ENCODE measurements at places on chromosomes 1 and 21.

- no peak for DNase-seq
Observed at GRCh38 chr1:94324178-94324544, 86.8 kb upstream of the ARHGAP29 start.

DNA sequence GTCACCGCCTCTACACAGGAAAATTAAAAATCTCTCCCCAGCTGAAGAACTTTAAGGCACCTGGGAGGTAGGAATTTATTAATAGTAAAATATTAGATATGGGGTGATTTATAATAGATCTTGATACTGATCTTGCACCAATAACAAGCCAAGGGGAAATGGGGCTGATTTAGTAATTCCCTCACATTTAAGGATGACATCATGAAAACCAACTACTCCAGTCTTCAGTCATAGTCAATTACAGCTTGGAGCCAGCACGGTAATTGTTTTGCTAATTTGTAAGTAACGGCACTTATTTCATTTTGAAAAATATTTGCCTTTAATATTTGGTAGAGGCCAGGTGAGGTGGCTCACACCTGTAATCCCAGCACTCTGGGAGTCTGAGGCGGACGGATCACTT lies 92.8 kb downstream of the TGFBR3 start:
- DNase-seq = no peak

- DNase-seq = no peak
Observed at GRCh38 chr1:229089586-229090208, 181.2 kb upstream of the RAB4A start.

- no peak for DNase-seq
Observed at GRCh38 chr1:71083271-71083670, 2.4 kb upstream of the ZRANB2 start.

DNA sequence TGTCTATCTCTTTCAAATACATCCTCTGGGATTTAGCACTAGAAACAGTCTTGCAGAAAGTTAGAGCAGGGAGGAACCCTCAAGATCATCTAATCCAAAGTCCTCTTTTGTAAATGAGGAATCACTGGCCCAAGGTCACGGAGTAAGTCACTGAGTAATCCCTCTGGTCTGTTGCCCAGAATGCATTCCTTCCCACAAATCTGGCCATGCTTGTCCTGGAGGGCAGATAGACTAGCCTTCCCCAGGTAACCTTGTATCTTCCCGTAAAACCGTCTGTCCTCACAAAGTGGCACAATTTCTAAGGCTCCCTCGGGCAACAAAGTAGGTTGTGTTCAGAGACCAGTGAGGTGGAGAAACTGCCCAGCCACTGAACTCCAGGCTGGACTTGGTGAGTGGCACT lies 46.2 kb downstream of the DDR2 start:
- DNase-seq = no peak

- DNase-seq = no peak
Observed at GRCh38 chr1:165695031-165695430, 3.3 kb downstream of the ALDH9A1 start.

GRCh38 chr1:76065270-76065669 lies 9.3 kb upstream of the ST6GALNAC3 start:
- DNase-seq = no peak

- no peak for DNase-seq
Observed at GRCh38 chr1:92854101-92854785, 22.4 kb downstream of the RPL5 start.

- no peak for DNase-seq
Observed at GRCh38 chr1:49424782-49425181, 599.0 kb downstream of the AGBL4 start.

GRCh38 chr1:226092965-226093364 lies 30.4 kb downstream of the H3-3A start:
- no peak for DNase-seq

GRCh38 chr1:147673816-147674215 lies 3.5 kb upstream of the ACP6 start:
- DNase-seq = no peak

DNA sequence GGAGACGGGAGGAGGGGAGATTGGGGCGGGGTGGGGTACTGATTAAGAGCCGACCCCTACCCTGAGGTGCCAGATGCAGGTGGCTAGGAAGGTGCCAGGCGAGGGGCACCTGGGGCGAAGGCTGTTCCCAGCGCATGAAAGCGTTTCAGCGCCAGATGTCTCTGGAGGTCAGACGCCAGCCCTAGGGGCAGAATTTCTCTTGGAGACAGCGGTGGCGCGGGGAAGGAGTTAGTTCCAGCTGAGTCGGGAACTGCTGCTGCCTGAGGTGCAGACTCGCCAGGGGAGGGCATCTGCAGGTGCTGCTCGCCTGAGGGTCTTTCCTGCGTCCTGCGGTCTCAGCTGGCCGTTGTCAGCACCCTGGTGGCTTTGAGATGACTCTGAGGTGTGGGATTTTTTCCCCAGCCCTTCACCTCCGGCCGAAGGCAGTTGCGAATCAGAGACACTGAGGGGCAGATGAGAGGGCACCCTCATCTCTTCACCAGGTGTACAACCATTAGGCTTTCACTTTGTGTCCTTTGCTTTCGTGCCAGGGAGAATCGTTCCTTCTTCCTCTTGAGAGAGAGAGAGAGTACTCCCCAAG lies 539 bp downstream of the CGN start:
- DNase-seq = peak; percentile 19

- DNase-seq = no peak
Observed at GRCh38 chr1:109750241-109750882, 9.5 kb upstream of the GSTM3 start.

DNA sequence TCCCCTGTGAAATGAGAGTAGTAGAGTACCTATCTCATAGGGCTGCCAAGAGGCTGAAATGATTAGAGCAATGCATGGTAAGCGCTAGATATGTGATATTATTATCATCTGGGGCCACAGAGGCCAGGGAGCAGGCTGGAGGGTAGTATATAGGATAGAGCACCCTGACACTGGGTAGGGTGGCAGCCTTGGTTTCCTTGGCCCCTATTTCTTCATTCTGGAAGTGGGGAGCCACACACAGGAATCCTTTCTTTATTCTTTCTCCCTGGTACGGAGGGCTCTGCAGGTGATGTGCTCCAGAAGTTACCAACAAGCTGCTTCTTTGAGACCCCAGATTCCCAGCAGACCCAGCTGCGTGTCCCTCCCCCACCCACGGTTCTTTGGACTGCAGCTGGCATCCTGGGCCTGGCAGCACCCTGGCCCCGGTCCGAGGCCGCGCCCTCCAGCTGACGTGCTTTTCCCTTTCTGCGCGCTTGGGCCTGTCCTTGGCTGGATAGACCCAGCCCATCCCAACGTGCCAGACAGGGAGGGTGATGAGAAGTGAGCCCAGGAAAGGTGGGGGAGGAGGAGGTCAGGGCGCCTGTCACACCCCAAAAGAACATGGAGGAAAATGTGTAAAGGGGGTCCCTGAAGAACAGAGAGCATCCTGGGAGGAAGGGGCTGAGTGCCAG lies 18.2 kb downstream of the INAVA start:
- DNase-seq = no peak

DNA sequence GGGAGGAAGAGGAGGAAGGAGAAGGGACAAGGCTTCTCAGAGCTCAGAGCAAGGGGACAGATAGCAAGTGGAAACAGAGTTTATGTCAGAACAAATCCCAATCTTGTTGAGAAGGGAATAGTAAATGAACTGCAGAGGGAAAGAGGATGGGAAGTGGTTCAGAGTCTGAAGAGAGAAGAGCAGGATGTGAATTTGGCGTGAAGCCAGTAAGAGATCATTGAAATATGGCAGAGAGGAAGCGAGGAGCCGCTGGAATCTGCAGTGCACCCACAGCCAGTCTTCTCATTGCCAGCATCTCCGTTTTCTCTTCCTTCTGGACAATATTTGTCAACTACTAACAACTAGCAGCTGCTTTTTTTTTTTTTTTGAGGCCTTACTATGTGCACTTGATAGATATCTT lies 19.1 kb downstream of the OLFML3 start:
- DNase-seq = no peak

DNA sequence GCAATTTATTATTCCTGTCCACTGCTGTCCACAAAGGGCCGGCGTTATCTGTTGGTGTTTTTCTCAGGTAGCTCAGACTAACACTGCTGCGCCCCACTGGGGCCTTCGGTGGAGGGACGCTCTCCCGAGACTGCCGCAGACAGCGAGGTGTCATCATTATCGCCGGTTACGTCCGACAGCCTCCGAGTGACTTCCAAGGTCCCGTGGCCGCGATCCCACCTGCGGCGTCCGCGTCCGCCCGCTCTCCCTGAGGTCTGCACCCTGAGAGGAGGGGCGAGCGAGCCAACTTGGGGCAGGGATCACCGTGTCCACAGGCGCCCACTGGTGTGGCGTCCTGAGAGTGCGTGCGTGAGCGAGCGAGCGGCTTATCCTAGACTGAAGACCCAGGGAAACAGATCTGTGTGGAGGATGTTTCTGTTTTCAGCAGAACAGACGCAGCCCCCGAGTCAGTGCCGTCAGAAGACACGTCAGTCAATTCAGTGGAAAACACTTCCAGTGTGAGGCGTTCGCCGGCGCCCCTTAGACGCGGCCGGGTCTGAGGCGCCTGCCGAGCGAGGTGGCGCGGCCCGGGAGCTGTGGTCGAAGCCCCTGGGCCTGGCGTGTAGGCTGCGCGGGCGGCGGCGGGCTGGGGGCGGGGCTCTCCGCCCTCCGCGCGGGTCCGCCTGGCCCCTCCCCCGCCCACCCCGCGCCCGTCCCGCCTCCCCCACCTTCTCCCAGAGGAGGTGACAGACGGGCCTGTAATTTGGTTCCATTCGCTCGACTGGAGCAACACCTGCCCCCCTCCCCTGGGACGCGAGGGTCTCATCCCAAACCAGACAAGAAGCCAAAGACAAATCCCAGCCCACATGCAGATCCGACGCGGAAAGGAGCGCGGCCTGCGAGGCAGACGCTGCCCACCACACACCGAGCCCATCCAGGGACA lies 12.6 kb downstream of the NHLH2 start:
- DNase-seq = no peak

- DNase-seq = no peak
Observed at GRCh38 chr1:216626394-216627067, 96.7 kb downstream of the ESRRG start.

GRCh38 chr1:13899856-13900255 lies 199.9 kb downstream of the PRDM2 start:
- DNase-seq = no peak

GRCh38 chr1:171792656-171793369 lies 11.4 kb downstream of the METTL13 start:
- no peak for DNase-seq

- DNase-seq = no peak
Observed at GRCh38 chr1:209985002-209985401, 47.0 kb downstream of the SYT14 start.

DNA sequence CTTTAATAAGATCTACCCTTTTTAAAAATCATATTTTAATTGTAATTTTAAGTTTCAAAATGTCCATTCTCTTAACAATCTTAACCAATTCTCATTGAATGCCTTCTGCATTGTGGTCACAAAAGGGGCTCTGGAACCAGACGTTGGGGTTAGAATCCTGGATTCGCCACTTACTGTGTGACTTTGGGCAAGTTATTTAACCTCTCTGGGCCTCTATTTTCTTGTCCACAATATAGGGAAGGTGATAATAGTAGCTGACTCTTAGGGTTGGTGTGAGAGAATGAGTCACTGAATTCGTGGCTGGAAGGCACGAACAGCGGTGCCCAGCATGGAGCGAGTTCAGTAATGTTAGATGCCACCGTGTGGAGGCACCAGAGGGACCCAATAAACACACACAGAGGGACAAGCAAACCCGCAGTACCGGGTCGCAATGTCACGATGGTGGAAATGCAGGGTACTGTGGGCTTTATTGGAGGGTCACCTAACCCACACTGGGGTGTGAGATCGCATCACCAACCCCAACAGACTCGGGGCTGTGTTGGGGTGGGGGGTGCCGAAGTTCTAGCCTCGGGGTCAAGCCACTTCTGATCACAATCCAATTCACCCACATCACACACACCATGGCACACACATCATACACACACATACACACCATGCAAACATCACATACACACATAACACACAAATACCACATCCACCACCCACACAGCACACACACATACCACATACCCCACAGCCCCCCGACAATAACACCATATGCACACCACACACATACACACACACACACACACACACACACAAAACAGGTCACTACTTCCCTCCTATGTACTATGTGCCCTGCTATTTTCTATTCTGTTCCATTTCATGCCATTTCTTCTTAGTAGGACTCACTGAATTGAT lies 27.0 kb upstream of the IFNAR2 start:
- DNase-seq = no peak

DNA sequence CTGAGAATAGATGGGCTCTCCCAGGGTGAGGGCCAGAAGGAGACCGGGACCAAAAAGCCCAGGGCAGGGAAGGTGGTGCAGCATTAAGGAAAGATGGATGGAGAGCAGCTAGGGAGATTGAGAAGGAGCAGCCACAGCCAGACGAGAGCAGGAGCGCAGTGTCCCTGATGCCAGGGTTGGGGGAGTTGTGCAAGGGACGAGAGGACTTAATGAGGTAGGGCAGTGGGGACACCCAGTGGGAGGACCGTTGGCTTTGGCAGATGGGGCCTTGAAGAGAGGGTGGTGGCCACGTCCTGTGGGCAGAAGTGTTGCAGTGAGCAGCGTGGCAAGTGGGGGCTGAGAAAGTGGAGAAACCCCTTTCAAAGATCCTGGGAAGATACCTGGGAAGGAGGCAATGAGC lies 38.0 kb upstream of the KDM4A start:
- DNase-seq = no peak

- no peak for DNase-seq
Observed at GRCh38 chr1:230429067-230429735, 3.1 kb upstream of the PGBD5 start.

DNA sequence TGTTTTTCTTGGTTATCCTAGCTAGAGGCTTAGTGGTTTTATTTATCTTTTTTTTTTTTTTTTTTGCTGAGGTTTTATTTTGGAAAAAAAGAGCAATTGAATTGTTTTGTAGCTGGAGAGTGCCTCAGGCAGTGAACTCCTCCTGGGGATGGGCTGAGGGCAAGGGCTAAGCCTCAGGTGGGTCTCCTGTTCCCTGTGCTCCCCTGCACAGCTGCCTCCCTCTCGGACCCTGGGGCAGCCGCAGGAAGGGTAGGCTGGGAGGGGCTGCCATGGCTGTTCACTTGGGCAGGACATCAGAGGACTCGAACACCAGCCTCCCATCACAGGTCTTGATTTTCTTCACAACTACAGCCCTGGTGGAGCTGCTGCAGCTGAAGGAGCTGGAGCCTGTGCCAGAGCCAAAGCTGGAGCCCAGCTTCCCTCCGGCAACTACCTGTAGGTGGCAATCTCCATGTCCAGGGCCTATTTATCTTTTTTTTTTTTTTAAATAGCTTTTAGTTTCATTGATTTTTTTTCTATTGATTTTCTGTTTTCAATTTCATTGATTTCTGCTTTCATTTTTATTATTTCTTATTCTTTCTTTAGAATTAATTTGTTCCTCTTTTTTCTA lies 28.9 kb downstream of the LEPR start:
- DNase-seq = no peak

- no peak for DNase-seq
Observed at GRCh38 chr1:62207187-62207586, 12.5 kb downstream of the L1TD1 start.

GRCh38 chr1:188937965-188938551 lies 1539.6 kb downstream of the BRINP3 start:
- DNase-seq = no peak
